Stimulated activated CD4-positive, alpha-beta T cell treated with anti-CD3 and anti-CD28 coated beads, Interleukin-1b, Interleukin-23, amount 100 ng/mL, for 48 hours (primary cell): ENCODE measurements at places on chromosomes 5 and 9.
A peak's percentile ranks its signal among the peaks of the same experiment; 100 is the strongest.

- no peak for DNase-seq
Measured at GRCh38 chr9:14909961-14910805, at the start of gene FREM1. TSS of gene FREM1 (minus strand) at chr9:14910428. CDS start at chr9:14868977, 41,451 bp downstream.

DNA sequence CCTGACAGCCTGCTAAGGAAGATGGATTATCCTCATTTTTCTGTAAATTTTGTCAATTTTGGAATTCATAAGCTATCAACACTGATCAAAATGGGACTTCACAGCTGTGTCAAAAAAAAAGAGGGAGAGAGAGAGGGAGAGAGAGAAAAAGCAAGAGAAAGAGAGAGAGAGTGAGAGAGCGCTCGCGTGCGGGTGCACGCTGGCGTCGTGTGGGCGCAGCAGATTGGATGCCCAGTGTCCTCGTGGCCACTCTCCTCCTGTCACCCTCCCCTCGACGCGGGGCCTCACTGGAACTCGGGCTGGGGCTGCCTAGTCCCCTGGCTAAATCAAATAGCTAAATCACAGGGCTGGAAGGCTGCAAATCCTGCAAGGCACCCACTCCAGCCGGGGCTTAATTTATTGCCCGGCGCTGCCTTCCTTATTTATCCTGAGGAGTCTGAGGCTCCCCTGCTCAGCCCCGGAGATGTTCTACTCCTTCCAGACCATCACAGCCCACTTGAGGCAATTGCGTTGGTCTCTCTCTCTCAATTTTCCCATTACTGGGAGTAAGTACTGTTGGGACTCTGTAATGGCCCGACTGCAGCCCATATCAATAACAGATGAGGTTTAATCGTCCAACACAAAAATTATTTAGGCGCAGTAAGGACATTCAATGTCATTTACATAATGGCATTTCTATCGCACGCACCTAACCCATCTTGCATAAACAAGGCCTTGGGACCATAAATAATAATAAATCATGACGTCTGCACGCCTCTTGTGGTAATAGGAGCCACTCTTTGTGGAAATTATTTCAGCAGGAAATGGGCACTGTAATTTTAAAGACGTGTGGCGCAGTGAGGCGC, 94.2 kb downstream of the PAX5 start:
- DNase-seq, result no peak

DNA sequence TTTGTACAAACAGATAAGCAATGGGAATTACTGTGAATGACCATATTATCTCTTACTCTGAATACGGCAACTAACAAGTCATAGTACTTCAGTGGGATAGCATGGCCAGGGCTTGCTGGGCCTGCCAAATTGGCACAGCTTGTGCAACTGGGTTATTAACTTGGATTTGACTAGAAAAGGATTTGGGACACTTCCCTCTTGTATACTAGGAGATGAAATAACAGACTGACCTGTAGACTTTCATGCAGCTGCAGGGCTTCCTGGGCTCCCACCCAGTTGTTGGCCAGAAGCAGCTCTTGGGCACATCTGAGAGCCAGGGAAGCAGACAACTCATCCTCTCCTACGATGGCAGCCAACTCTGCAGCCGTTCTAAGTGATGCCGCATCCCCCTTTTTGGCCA, 39.8 kb downstream of the CNOT8 start:
- no peak for DNase-seq

- DNase-seq, result peak; percentile 8
Measured at GRCh38 chr9:108468364-108468763, 387.4 kb downstream of the ACTL7B start.

DNA sequence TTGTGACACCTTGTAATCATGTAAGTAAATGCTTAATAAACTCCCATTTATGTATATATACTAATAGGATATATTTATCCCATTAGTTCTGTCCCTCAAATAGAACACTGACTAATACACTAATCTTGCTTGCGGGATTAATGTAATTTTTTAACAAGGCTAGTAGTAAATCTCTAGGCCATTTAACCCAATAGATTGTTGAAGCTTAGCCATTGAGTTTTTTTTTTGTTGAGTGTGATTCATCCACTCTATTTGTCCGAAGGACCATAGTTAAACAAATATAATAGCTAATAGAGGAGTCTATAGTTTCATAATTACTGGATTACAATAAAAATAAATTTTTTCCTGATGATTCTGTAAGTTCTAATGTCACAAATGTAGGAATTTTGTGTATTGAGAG, 474.4 kb downstream of the CDH9 start:
- no peak for DNase-seq

DNA sequence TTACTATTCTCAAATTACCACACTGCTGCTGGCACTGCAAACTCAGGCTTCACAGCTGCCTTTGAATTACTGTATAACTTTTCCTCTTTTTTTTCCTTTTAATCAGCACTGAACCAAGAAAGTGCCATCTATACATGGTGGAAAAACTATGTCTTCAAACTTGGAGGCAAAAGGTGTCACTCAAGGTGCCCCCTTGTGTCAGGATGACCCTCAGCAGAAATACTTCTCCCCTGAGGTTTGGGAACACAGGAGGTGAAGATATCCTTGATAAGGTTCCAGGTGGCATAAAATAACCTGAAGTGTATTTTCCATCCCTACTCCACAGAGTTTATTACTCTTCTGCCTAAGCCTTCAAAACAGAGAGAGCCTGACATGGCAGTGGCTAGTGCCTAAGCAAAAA, 14.5 kb downstream of the FRMD3 start:
- DNase-seq, result no peak

GRCh38 chr9:135798263-135798585, 96.2 kb downstream of the KCNT1 start:
- DNase-seq, result no peak

GRCh38 chr5:95801961-95802360, 20.6 kb downstream of the GLRX start:
- no peak for DNase-seq

- DNase-seq, result no peak
Measured at GRCh38 chr5:107542831-107543231, 127.9 kb downstream of the EFNA5 start.

DNA sequence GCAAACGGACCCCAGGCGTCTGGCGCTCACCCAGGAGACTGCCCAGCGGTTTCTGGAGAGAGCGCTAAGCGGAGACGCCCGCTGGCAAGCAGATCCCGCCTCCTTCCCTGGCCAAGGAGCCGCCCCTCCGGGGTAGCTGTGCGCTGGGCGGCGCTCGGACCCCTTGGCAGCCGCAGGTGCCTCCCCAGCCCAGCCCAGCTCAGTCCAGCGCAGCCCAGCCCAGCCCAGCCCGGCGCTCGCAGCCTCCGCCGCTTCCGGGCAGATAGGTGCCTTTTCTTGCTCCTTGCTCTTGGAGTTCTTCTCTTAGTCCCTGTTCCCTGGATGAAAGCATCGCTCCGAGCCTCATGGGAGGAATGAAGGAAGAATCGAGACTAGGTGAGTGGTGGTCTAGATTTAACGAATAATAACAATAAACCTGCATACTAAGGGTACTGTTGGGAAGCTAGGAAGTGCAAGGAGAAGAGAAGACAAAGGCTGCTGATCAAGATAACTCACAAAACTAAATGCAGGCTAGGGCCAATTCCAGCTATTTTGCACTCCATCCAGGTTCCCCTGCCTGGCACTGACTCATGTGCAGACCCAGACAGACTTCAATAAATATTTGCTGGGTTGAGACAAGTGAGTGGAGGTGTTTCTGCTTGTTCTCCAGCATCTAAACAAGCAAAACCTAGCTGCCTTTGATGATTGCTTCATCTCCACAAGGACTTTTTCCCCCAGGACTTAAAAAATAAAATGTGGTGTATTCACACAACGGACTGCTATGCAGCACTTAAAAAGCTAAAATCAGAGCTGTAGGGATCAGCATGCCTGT, at the start of gene STK32A:
STK32A (plus strand) TSS at position 202 of the 811 bp plus-strand sequence. CDS start 4,609 bp downstream, outside the sequence.
- DNase-seq, result no peak

- no peak for DNase-seq
Measured at GRCh38 chr5:141877356-141878185, 639 bp downstream of the PCDH1 start.

DNA sequence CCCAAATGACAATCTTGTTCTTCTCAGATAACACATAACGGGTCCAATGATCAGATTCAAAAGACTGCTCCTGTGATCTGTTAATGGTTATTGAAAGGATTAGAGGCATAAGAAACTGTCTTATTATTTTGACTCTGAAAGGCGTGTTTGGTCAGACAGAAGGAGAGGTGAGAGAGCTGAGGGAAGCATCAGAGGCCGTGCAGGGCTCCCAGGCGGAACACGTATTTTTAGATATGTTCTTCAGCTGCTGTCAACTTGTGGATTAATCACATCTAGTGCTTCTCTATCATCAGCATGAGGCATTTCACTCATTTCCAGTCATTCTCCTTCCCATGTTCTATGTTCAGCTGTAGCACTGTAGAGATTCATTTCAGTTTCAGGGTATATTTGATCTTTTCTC, 199.8 kb downstream of the MAPKAP1 start:
- DNase-seq, result no peak

- no peak for DNase-seq
Measured at GRCh38 chr5:32217886-32218396, 43.8 kb upstream of the GOLPH3 start.

GRCh38 chr9:132742821-132743311, 72.6 kb downstream of the GTF3C4 start:
- no peak for DNase-seq

DNA sequence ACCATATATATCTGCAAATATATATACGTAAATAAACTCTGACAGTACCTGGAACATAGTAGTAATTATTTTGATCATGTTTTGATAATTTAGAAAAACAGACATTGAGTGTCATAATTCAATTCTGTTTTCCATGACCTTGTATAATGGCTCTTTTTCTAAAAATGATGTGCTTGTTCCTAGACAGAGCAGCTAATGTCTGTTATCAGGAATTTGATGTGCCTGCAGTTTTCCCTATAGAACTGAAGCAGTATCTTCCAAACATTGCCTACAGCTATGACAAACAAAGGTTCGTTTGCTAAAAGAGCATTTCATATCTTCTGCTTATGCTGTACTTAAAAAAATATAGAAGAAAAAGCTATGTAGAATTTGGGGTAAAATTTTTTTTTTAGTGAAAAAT, 5.3 kb downstream of the SETD9 start:
- DNase-seq, result no peak

GRCh38 chr9:92494856-92495255, 12.6 kb upstream of the ASPN start:
- no peak for DNase-seq

- DNase-seq, result no peak
Measured at GRCh38 chr5:115429345-115429940, 115.1 kb downstream of the FEM1C start.

GRCh38 chr5:161086461-161086860, 234.4 kb upstream of the ATP10B start:
- DNase-seq, result no peak

- DNase-seq, result no peak
Measured at GRCh38 chr9:8268881-8269280, 469.3 kb upstream of the DMAC1 start.

DNA sequence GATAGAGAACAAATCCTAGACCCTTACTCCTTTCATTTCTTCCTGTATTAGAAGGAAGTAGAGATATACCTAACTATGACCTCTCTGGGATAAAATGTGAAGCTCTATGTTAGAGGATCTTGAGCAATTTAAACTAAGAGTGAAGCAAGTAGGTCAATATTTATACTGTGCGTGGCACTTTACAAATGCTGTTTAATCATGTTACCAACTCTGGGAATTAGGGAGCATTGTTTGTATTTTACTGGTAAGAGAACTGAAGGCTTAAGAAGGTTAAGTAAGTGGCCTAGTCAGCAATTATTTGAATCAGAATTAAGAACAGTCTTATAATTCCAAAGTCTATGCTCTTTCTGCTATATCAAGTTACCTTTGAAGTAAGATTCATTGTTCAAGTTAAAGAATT, 12.0 kb downstream of the TNC start:
- no peak for DNase-seq

- DNase-seq, result no peak
Measured at GRCh38 chr5:10861423-10861790, 100.4 kb upstream of the DAP start.

DNA sequence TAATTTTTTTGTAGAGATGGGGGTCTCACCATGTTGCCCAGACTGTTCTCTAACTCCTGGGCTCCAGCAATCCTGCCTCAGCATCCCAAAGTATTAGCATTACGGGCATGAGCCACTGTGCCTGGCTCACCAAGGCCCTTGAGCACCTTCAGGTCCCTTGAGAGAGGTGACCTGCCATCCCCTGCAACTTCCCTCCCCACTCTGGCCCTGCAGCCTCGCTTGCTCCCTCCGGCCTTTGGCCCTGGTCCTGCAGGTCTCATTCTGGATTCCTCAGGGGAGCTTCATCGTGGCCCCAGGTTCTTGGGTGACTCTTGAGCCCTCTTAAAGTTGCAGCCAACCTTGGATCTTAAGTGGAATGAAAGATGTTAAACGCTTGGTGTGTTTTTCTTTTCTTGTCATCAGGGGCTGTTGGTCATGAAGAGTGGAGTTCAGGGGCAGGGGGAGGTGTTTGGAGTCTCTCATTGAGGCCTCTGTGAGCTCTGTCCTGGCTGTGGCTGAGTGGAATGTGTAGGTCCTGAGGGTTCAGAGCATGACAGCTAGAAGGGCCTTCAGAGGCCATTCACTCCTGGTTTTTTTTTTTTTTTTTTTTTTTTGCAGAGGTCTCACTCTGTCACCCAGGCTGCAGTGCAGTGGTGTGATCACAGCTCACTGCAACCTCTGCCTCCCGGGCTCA, 33.0 kb downstream of the PPARGC1B start:
- no peak for DNase-seq

GRCh38 chr5:34533582-34534522, 122.3 kb upstream of the RAI14 start:
- DNase-seq, result peak; percentile 33

DNA sequence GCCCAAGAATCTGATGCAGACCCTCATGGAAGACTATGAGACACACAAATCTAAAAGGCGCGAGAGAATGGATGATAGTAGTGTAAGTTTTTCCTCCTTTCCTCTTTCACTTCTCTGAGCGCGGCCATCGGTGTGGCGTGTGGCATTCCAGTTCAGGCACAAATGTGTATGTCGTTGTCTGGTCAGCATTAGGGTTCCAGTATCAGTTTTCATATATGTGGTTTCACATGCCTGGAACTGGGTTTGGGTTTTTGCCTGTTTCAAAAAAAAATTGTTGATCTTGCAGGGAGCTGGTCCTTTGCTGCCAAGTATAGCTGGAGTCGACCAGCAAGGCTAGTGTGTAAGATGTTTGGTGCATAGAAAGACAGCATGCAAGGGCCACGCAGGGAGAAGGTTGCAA, 51.5 kb downstream of the C9orf152 start:
- no peak for DNase-seq

- peak; percentile 8 for DNase-seq
Measured at GRCh38 chr9:8857926-8858595, 1058.5 kb upstream of the DMAC1 start.

- DNase-seq, result no peak
Measured at GRCh38 chr9:33220681-33221567, 19.0 kb upstream of the SPINK4 start.

- DNase-seq, result no peak
Measured at GRCh38 chr9:20207176-20207575, 415.1 kb downstream of the MLLT3 start.

DNA sequence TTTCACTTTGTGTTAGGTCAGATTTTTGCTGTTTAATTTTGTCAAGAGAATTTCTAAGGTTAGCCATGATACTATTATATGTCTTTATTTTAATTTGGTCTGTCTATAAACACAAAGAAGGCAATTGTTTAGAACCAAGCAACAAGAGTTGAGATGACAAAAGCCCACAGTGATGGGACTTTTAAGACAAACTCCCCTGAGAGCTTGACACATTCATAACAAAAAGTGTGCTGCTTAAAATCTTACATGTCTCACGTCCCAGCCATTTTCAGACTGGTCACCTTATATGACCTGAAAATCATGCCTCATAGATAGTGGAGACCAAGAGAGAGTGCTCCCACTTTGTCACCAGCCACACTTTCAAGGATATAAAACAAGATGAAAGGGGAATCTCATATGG, 21.6 kb upstream of the NNT start:
- DNase-seq, result no peak
